ENCODE measurements at places on chromosomes 6 and 20.

GRCh38 chr6:23213193-23213592, 643.8 kb downstream of the HDGFL1 start:
- peak; percentile 54 for DNase-seq

DNA sequence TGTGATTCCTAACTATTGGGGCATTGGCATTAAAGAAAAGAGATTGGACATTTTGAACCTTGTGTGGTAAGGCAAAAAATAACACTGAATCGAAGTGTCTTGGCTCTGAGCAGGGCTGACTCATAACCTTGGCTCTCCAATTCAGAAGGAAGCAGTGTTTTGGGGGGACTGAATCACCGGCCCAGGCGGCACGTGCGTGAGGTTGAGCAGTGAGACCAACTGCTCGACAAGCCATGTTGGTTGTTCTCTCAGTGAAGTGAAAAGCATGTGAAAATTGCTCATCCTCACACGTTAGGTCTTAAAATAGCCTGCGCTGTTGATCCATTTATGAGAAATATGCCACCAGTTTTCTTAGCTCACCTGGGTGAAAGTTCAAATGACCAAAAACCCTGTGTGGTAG, 137.8 kb upstream of the SPACA1 start:
- DNase-seq: peak; percentile 83

- no peak for DNase-seq
Measured at GRCh38 chr6:111254004-111254778, 166.9 kb downstream of the SLC16A10 start.

DNA sequence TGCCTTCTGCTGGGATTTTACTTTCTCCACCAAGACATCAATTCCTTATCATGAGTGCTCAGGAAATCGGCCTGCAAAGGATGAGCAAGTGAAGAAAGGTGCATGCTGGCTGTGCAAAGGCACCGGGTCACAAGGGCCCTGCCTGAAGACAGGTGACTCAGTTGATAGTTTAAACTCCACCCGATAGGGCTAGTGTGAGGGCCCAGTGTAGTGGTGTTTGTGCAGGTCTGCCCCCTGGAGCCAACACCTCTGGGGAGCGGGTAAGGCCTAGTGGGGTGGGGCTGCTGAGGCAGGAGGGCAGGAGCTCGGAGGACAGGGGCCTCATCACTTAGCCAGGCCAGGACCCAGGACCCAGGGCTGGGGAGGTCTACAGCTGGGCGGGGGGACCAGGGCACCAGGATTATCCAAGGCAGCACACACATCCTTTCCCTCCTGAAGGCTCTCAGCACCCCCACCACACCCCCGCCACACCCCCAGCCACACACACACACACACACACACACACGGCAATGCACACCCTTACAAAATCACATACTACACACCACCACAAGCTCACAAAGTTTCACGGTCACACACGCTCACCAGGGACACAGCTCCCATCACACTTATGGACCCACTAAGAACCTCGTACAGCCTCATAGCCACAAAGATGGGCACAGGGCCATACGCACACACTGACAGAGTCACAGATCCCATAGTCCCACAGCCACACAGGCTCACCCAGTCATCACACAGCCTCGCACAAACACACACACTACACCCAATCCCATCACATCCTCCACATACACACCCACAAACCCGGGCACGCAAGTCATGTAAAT, 75.4 kb downstream of the GRM4 start:
- no peak for DNase-seq

GRCh38 chr6:22878324-22878701, 308.9 kb downstream of the HDGFL1 start:
- DNase-seq: no peak

GRCh38 chr6:34598712-34599111, 42.6 kb upstream of the SPDEF start:
- no peak for DNase-seq
